ENCODE measurements at places on chromosomes 7 and 10.

DNA sequence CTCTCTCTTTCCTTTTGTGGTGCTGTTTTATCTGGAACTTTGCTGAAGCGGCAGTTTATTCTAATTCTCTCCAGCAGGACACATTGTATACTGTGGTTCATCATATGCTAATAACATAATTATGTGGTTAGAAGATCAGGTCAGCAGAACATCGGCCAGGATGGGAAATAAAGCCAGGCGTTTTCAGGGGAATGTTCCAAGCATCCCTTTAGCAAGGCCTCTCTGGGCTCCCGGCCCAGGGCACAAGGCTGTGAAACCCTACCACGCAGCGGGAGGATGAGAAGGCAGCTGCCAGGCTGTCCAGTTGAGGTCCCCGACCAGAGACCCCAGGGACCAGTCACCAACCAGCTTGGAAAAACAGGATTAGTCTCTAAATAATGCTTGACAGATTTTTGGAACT, 112.2 kb upstream of the GALNT17 start:
- DNase-seq, result no peak

- DNase-seq, result no peak
Measured at GRCh38 chr7:129494041-129494440, 8.3 kb upstream of the SMKR1 start.

- no peak for DNase-seq
Measured at GRCh38 chr10:77926566-77927401, at the start of gene DLG5. Gene DLG5 (minus strand): TSS chr10:77926755. CDS start chr10:77926520, 235 bp downstream.

GRCh38 chr7:30998180-30998579, 34.4 kb downstream of the GHRHR start:
- DNase-seq, result no peak

DNA sequence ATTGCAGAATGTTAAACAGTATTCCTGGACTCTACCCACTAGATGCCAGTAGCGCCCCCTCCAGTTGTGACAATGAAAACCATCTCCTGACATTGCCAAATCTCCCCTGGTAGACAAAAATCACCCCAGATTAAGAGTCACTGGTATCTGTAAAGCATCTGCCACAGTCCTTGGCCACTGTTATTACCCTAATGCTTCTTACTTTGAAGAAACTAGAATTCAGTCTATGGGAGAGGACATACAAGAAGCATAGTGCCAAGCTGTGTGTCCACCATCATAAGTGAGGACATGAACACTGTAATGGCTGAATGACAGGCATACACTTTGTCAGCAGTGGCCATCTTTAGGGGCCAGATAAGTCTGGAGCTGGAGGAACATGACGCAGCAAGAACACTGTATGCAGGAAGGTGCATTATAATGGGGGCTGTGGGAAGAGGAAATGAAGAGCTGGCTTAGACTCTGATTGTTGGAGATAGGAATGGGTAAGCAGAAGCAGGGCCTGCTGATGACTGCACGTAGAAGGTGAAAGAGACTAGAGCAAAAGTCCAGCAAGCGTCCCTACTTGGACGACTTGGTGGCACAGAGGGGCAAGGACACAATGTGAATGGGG, 32.5 kb downstream of the CBX3 start:
- DNase-seq, result no peak

DNA sequence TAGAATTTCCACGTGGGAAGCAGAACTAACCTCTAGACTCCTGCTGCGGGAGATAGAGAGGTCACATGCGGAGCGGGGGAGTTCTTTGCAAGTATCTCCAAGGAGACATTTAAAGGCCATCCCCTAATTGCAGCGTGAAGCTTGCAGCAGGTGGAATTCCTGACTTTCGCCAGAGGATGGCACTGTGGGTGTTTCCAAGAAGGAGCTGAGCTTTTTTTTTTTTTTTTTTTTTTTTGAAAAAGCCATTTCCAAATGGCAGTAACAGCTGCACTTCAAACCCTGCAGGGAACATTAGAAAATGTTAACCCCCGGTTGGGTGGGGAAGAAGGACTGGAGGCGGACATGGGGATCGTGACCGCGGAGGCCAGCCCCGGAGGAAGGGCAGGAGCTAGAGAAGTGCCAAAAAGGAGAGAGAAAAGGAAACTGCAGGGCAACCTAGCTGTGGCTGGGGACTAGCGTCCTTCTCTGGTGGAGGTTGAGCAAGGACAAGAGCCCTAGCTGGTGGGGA, 487.7 kb downstream of the TYW1 start:
- no peak for DNase-seq

- DNase-seq, result no peak
Measured at GRCh38 chr10:132901351-132901750, 41.0 kb downstream of the CFAP46 start.

GRCh38 chr10:12501324-12501723, 152.0 kb downstream of the CAMK1D start:
- DNase-seq, result no peak

GRCh38 chr7:151735186-151735850, 141.6 kb downstream of the PRKAG2 start:
- DNase-seq, result no peak

- DNase-seq, result no peak
Measured at GRCh38 chr10:35335133-35336083, 901 bp upstream of the CCNY start.

DNA sequence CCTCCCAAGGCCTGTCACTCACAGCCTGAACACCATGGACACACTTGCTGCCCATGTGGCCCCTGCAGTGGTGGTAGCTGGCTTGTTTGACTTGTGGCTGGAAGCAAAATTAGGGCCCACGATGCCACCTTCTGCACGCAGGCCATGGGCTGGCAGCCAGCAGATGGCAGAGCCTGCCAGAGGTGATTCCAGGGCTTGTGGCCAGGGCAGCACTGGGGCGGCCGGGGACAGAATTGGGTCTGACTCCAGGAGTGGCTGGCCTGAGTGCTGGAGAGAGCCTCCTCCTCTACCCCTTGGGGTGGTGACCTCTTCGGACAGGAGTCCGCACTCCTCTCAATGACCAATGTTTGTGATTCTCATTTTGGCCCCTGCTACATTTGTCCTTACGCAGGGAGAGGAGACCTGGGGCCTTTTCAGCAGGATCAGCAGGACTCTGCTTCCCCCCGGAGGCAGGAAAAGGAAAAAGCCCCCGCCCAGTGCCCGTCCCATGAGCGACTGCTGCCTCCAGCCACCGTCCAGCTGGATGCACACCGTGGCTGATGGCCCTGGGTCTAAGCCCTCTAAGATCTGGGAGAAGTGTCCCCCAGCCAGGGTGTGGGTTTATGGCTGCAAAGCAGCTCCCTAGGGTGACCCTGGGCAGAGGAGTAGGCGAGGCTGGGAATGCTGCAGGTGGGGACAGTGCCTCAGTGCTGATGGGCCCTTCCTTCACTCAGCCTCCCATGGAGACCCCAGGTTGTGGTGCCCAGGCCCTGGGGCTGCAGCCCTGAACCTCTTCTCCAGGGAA, 26.5 kb downstream of the DNAJB12 start:
- no peak for DNase-seq

DNA sequence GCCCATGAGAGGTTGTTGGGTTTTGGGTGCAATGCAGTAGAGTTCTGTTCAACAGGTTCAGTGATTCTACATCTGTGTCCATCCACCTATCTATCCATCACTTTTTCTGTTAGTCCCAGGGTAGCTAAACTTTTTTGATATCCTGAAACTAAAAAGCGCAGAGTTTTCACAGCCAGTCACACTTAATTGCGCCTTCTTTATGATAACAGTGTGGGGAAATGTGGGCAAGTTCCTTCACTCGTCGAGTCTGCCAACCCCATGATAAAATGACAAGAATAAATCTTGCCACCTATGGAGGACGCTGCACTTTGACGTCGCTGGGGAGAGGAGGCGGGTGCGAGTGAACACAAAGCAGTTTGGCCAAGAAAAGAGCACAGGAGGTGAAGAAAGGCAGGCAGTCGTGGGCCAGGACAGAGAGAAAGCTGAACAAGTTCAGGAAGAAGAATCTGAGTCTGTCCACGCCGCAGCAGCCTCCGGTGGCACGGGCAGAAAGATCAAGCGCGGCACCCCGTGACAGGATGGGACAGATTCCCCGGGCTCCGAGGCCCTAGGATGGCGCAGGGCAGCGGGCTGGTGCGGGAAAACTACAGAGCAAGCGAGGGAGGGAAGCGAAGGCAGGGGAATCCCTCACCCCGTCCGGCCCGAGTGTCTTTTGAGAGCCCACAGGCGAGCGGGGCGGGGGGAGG, 9.2 kb downstream of the SP8 start:
- DNase-seq, result no peak

DNA sequence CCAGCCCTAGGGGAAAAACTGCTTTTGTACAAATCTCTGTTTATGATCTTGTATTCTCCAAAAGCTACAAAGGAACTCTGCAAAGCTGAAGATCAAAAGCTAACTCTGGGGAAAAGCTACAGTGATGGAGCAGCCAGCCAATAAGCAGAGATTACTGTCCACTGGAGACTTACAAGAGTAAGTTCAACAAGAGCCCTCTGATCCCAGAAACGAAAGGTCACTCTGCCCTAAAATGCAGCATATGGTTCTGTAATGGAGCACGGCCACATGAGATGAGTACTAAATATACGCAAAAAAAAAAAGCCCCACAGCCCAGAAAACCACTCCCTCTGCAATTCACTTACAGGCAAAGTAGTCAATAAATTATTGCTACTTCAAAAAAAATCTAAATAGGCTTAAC, 60.1 kb downstream of the ERCC6 start:
- no peak for DNase-seq
